CD4-positive, alpha-beta T cell treated with Interferon gamma for 1 hour (primary cell): ENCODE measurements at places on chromosomes 12 and 14.

GRCh38 chr12:30746190-30746589, 8.6 kb downstream of the CAPRIN2 start:
- no peak for DNase-seq

DNA sequence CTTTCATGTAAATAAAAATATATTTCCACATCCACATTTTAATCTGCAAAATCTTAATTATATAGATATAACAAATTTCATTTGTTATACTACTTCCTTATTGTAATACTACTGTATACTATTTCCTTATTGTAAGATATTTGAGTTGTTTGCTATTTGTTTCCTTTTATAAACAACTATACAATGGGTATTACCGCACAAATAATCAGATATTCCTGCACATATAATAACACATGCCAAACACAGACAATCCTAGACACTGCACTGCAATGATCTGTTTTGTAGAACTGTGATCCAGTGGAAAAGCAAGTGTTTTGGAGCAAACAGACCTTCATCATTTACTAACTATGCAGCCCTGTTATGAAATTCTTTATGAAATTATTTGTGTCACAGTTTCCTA, 30.5 kb downstream of the PRKD1 start:
- DNase-seq: no peak

DNA sequence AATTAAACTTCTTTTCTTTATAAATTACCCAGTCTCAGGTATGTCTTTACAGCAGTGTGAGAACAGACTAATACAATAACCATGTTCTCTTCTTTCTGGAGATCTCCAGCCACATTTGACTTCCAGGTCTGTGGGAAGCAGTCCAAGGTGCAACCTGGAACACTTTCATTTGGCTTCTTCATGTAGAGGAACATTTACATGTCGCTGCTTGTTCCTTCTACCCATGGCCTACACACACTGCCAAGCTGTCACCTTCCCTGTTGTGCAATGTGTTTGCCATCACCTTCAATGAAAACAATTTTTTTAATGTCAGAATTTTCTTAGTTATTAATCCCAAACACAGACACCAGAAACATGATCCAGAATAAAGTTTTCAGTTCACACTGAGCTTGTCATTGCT, 104.7 kb downstream of the PRKCH start:
- DNase-seq: no peak

GRCh38 chr14:74089251-74090020, 4.7 kb downstream of the LIN52 start:
- no peak for DNase-seq

DNA sequence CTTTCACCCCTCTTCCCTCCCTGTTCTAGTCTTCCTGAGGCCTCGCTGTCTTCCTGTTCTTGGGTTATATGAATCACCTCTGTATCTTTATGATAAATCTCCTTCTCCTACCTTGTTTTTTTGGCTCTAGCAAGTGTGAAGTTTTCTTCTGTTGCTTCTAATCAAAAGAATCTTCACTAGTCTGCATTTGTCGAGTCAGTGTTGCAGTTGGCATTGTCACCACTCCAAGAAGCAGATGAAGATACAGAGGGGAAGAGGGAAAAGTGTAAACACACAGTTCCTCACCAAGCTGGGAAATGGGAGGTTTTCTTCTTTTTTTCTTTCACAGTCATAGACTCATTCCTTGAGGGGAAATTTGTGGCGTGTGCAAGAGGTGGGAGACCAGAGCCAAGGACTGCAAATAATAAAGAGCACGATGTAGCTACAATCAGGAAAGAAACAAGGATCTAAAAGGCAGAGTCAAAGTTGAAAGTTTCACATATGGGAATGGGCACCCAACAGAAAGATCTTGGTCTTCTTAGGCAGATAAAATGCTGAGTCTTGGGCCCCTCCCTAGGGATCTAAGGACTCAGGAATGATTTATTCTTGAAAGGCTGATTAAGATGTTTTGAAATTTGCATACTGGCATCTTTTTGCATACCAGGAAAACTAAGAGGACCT, 22.2 kb upstream of the PRICKLE1 start:
- no peak for DNase-seq
